ENCODE measurements at places on chromosomes 16 and 17.

- DNase-seq, result no peak
Observed at GRCh38 chr16:74567901-74568300, 39.0 kb downstream of the GLG1 start.

- DNase-seq, result no peak
Observed at GRCh38 chr17:58722696-58723095, 30.3 kb downstream of the RAD51C start.

GRCh38 chr17:13346996-13347762 lies 254.6 kb downstream of the HS3ST3A1 start:
- DNase-seq, result no peak

- DNase-seq, result no peak
Observed at GRCh38 chr17:7417056-7417655, 3.0 kb upstream of the SPEM1 start.

DNA sequence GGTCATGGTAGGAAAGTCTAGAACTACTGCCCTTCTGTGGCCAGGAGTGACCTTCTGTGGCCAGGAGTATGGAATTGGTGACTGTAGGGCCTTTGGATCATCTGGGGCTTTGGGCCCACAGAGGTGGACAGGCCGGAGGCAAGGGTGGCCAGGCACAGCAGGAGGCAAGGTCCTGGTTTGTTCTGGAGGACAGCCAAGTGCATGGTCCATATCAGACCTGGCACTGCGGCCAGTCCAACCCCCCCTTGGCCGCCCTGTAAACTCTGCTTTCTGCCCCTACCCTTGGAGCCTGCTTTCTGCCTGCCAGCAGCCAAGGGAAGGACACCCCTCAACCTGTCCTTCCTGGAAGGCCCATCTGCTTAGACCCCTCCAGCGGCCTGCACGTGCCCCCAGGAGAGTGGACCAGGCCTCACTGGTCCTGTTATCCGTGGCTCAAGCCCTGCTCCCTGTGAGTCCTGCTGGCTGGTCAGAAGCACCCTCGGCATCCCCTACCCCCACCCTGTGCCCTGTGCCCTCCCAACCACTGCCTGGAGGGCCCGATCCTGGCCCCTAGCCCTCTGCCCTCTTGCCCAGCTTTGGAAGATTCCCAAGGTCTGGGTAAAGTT lies 2.3 kb upstream of the DCXR start:
- no peak for DNase-seq

DNA sequence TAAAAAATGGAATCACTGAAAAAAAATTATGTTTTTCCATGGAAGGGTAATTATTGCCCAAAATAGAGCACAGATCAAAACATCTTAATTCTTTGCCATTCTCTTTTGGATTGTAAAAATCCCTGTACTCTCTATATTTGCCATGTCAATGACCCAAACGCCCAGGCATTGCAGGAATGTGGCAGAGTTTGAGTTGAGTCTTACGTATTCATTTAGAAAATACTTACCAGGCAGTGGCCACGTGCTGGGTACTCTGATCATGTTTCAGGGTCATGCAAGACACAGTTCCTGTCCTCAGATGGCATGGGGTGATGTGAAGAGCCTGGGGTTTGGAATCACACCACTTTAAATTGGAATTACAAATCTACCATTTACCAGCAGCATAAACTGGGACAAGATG lies 267.7 kb downstream of the ABCC12 start:
- DNase-seq, result no peak

- no peak for DNase-seq
Observed at GRCh38 chr17:48484850-48485249, 46.0 kb downstream of the HOXB1 start.

- DNase-seq, result no peak
Observed at GRCh38 chr17:8776881-8777280, 18.5 kb upstream of the SPDYE4 start.

GRCh38 chr17:22671110-22671509 lies 978.8 kb downstream of the KCNJ18 start:
- DNase-seq, result no peak

DNA sequence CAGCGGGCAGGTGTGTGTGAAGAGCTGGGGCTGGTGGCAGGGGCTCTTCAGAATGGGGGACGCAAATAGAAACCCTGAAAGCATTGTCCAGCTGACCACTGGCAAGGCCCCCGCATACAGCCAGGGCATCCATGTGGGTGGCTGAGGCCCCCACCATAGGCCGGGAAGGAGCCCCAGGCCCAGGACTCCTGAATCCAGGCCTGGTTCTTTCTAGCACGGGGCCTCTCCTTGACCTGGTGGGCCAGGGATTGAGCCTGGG lies 200.5 kb downstream of the NTN1 start:
- DNase-seq, result no peak

Data from RPMI8226 (cell line).